Placental epithelial cell (primary cell): ENCODE measurements at places on chromosomes 13 and 19. TPM values are rescaled to one million over a fixed set of nuclear protein-coding genes. Genes with fewer than 3 reads are reported as not detected.

DOCK6 gene
- total RNA-seq: 29.5 and 34.2 TPM in 2 replicates

RDH8 gene
- not detected in 2 replicates for total RNA-seq

WDR62 gene
- 14.1 and 17.5 TPM in 2 replicates for total RNA-seq

ZNF846 gene
- 10.6 and 18.5 TPM in 2 replicates for total RNA-seq

IRGC gene
- total RNA-seq: not detected in 2 replicates

KASH5 gene
- total RNA-seq: not detected in 2 replicates

CYP2A6 gene
- not detected in 2 replicates for total RNA-seq

KLK11 gene
- not detected in 2 replicates for total RNA-seq
